ENCODE measurements at places on chromosomes 2 and 18.

DNA sequence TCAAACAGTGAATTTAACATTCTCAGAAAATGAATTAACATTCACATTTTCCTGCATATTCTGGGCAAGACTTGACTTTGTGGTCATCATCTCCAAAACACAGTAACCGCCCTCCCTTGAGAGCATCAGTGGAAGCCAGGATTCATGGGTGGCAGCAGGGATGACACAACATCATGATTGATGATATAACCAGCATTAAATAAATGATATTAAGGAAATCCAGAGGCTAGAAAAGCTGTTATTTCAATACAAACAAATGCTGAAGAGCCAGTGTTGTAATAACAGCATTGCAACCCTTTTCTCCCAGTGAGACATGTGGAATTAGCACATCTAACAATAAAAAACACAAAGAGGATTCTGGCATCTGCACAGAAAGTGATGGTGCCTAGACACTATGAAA is 41.1 kb downstream of the CDC42EP3 start:
- no peak for DNase-seq

DNA sequence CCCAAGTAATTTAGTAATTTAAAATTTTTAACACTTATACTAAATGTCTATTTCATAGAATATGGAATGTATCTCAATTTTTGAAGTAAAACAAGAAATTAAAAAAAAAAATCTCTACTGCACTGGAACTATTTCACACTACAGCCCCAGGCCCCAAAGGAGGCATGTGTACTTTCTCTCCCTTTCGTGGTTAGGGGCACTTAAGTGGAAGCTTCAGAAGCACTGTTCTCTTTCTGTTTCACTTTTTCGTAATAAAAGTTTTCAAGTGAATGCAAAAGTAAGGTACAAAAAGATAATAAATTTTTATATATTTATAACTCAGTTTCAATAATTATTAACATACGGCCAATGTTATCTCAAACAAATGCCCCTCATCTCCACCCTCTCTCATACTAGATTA is 123.8 kb upstream of the STON1 start:
- DNase-seq, result no peak

DNA sequence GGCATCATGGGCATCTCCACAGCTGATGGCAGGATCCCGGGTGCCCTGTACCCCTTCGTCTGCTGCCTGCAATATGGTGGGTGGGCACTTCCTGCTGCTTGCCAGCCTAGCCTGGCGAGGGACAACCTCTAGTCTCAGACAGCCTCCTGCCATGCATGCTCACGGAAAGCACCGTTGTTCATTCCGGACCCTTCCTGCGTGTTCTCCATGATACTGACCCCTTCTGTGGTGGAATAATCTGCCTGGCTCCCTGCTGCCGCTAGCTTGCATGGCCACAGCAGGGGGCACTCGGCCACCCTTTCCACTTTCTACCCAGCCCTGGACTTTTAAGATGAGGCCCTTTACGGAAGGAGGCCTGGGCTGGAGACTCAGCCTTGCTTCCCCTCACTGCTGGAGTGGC is 12.0 kb downstream of the PCARE start:
- no peak for DNase-seq

DNA sequence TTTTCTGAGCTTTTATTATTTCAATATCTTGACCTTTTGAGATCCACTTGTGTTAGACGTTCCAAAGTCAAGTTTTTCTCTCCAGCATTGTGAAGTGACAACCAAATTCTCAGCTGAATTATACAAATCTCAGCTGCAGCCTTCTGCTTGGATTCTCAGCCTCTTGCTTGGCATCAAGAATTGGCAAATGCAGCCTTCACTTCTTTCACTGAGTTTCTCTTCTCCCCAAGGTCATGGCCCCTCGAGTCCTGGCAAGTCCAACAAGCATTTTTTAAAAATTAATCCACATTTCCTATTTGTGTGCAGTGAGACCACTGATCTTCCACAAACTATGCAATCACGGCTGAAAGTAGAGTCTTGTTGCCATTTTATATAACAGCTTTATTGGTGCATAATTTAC is 23.4 kb upstream of the SMIM21 start:
- no peak for DNase-seq

- no peak for DNase-seq
These were observed 680.2 kb upstream of the CHAC2 start for GRCh38 chr2:53087262-53087873.

DNA sequence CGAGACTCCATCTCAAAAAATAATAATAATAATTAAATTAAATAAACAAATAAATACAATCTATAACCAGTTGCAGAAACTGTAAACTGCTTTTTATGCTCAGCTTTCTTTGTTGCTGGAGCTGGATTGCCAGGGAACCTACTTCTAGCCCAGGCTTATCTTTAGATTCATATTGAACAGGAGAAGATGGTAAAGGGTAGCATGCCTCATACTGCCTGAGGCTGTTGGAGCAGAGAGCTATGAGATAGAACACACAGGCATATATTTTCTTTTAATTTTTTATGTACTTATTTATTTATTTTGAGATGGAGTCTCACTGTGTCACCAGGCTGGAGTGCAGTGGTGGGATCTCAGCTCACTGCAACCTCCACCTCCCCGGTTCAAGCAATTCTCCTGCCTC is 28.7 kb upstream of the EML4 start:
- no peak for DNase-seq

GRCh38 chr18:55219059-55219458 is 259.8 kb upstream of the CCDC68 start:
- DNase-seq, result no peak

DNA sequence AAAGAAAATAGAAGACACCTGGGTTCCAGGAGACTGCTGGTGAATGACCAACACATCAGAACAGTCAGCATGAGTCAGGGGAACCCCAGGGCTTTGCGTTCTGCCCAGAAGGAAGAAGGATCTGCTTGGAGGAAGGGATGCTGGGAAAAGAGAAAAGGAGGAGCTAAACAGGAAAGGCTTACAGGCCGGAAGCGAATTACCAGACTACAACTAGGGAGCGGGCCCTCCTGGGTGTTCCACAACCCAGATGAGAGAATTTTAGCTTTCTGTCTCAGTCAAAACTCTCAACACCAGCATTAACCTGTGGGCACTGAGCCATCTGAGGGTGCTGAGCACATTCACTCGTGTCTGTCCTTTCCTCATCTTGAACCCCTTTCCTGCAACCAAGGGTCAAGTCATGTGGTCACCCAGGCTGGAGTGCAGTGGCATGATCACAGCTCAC is 19.2 kb downstream of the CDC42EP3 start:
- DNase-seq, result no peak

GRCh38 chr2:85275984-85276540 is 51.7 kb downstream of the TGOLN2 start:
- no peak for DNase-seq

DNA sequence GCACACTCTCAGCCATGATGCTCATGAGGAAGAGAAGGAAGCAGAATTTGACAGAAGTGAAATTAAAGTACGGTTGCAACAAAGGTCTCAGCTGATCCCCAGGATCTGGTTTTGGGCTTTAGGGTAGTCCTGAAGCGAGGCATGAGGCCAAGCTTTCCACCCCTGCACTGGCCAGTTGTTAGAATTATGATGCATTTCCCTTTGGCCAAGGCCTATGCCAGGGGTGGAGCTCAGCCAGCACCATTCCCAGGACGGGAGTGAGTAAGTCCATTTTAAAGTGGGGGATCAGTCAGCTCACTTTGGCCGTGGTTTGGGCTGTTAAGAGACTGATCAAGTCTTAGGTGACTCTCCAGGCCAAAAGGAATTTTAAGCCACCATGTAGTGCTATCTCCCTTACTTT is 314.5 kb upstream of the MMADHC start:
- no peak for DNase-seq

DNA sequence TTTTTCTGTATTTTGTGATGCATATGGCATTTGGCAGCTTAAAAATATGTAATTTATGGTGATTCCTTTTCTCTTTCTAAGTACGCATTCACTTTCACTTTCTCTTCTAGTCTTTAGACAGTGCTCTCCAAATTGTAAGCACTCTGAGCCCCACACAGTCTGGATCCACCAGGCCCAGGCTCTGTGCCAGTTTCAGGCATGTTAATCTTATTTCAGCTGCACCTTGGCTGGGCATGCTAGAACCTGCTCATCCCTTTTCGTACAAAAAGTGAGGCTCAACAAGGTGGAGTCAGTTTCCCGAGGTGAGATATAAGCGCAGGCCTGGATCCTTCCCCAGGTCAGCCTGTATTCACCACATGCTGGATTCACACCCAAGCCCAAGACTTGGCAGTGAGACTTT is 203.9 kb downstream of the MTX2 start:
- DNase-seq, result peak; percentile 15

DNA sequence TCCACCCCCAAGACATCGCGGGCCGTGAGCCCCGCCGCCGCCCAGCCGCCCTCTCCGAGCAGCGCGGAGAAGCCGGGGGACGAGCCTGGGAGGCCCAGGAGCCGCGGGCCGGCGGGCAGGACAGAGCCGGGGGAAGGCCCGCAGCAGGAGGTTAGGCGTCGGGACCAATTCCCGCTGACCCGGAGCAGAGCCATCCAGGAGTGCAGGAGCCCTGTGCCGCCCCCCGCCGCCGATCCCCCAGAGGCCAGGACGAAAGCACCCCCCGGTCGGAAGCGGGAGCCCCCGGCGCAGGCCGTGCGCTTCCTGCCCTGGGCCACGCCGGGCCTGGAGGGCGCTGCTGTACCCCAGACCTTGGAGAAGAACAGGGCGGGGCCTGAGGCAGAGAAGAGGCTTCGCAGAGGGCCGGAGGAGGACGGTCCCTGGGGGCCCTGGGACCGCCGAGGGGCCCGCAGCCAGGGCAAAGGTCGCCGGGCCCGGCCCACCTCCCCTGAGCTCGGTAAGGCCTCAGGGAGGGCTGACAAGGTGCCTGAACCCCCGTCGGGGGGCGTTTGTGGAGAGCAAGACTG is 14.2 kb downstream of the SPEG start:
- DNase-seq, result peak; percentile 19

GRCh38 chr2:240319221-240319854 is 116.1 kb upstream of the GPC1 start:
- DNase-seq, result no peak

DNA sequence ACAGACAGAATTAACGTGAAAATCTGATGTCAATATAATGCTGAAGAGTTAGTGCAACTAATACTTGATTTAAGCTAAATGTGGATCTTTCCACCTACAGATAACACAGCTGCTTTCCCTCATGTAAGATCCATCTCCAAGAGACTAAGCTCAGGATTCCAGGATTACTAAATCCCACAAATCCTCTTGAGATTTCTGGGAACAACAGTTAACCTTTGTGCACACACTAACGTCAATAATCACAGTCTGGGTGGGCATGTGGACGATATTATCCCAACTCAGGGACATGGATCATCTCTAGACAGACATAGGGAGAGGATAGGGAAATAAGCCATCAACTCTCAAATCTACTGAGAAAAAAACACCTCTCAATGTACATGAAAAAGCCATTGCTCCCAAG is 432.6 kb downstream of the SATB2 start:
- no peak for DNase-seq

DNA sequence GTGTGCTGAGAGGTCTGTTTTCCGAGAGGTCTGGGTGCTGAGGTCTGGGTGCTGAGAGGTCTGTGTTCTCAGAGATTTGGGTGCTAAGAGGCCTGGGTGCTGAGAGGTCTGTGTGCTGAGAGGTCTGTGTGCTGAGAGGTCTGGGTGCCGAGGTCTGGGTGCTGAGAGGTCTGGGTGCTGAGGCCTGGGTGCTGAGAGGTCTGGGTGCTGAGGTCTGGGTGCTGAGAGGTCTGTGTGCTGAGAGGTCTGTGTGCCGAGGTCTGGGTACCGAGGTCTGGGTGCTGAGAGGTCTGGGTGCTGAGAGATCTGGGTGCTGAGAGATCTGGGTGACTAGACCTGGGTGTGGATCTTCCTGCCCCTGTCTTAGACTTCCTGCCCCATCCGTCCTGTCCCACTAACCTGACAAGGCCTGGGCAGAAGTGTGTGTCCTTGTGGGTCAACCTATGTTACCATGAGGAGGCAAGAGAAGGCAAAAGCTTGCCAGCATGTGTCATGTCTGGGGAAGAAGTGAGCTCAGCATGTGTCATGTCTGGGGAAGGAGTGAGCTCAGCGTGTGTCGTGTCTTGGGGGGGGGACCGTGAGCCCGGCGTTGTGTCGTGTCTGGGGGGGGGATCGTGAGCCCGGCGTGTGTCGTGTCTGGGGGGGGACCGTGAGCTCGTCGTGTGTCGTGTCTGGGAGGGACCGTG is 69.3 kb downstream of the KCNG2 start:
- DNase-seq, result no peak

DNA sequence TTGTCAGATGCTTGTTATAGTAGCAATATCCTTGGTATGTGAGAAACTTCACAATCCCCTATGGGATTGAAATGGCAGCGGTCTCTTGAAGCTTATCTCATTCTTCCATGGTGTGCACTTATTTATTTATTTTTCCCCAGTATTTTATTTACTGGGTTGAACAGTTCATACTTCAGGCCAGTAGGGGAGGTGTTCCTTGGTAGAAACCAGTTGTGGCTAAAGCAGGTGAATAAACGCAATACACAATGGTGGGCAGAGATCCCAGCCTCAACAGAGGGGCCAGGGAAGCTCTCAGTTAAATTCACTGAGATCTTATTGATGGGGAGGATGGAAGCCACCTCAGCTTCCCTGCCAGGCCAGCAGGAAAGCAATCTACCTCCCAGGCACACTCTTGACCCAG is 93.7 kb upstream of the SRD5A2 start:
- no peak for DNase-seq

GRCh38 chr2:53209679-53210458 is 557.7 kb upstream of the CHAC2 start:
- no peak for DNase-seq

DNA sequence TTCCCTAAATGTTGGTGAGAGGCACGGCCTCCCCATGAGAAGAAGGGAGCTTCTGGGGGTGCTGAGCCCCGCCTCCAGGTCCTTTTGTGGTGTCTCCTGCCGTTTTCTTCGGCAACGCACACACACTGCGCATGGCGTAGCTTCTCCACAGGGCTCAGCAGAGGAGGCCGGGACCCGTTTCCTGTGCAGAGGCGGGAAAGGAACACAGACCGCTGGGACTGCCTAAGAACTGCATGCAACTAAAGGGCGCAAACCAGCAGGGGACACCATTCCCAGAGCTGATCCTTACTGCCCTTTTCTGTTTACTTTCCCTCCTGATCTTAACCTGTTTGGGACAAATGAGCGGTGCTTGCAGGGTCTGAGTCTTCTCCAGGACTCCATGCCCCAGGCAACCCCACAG is 90.3 kb upstream of the CAPN13 start:
- no peak for DNase-seq

DNA sequence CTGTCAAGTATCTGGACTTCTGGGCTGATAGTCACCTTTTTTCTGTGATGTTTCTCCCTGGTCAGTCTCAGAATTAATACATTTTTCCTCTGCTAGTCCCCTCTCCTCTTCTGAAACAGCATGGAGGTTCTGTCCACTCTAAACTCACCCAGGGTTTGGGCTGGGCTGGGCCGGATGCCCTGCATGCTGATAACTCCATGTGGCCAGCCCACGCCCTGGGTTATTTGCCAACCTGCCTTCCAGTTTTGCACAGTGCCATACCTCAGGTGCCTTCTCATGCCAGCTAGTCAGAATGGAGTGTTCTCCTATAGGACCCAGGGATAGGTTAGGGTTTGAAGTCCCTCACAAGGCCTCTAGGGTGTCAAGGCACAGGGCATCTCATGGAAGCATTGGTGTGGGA is 32.2 kb downstream of the MEX3C start:
- no peak for DNase-seq

GRCh38 chr2:43950383-43951008 is 45.3 kb downstream of the LRPPRC start:
- DNase-seq, result no peak
